ENCODE measurements at places on chromosomes 12 and 14.

DNA sequence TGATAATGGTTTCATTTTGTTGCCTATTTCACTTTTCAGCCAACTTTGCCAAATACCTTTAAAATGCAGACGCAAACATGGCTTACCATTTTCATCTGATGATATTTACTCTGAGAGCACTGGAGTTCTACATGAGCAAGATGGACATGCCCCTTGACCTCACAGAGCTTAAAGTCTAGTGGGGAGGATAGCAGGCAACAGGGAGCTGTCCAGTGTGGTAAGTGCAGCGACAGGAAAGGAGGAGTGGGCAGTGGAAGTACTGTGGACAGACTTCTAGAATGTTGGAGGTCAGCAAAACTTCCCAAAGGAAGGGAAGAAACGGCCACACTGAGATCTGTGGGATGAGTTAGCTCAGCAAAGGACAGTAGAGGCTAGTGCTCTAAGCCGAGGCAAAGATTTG, 25.3 kb downstream of the LRIG3 start:
- DNase-seq, result no peak

DNA sequence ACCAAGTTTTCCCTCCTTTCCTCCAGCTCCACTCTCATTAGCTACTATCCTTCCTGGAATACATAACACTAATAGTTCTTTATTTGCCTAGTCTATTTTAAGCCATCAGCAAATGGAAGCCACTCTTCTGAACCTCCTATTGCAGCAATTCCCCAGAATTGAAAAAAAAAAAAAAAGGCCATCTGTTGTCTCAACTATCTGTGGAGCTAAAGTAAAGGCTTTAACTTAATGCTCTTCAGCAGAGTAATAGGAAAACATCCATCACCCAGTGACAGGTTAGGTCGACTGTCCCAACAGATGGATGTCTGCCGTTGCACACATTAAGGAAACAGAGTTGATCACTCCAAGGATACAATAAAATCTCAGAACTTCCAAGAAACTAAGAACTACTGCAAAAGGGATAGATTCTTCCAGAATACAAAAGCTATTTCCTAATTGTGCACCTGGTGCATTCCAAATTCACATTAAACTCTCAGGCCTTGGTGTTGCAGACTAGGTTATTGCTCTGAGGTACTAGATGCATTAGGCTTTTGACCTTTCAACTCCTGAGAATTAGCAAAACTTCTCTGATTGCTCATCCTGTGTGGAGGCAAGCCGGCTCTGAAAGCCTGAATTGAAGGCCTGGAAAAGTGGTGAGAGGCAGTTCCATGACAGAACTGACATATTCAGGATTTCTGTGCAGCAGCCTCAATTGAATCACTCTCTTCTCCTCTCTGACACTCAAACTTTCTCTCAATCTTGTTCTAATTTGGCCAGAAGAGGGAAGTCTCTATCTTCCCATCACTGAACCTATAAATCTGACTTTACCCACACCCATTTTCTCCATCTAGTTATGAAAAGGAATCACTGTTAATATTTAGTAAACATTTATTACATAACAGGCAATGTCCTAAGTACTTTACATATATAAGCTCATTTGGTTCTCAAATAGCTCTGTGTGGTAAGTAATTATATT, 238.4 kb upstream of the HMGA2 start:
- no peak for DNase-seq

- DNase-seq, result no peak
Observed at GRCh38 chr12:64701283-64701682, 57.9 kb downstream of the GNS start.

- DNase-seq, result no peak
Observed at GRCh38 chr14:20587489-20588154, at the start of gene RNASE11. TSS of gene RNASE11 (minus strand) at chr14:20588001.
